Mesenchymal stem cell (in vitro differentiated cells and primary cell): ENCODE measurements at places on chromosomes 6 and 20.

DNA sequence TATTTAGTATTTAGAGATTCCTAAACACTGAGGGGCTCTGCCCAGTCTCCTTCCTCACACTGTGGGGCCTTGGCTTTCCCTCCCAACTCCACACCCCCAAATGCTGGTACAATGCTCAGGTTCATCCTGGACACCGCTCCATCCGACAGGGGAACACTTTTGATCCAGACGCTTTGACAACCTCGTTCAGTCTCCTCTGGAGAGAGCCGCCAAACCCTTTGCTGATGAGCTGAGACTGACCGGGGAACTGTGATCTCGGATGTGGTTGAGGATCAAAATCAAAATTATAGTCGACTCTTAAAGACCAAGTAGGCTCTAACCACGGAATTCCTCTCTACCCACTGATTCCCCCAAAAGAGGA, 38.8 kb upstream of the HLA-E start:
- DNase-seq, result no peak

GRCh38 chr6:20440296-20440695, 38.6 kb downstream of the E2F3 start:
- no peak for DNase-seq

- peak; percentile 78 for DNase-seq
These were observed 2.0 kb upstream of the SLC29A1 start for GRCh38 chr6:44221291-44221960.

DNA sequence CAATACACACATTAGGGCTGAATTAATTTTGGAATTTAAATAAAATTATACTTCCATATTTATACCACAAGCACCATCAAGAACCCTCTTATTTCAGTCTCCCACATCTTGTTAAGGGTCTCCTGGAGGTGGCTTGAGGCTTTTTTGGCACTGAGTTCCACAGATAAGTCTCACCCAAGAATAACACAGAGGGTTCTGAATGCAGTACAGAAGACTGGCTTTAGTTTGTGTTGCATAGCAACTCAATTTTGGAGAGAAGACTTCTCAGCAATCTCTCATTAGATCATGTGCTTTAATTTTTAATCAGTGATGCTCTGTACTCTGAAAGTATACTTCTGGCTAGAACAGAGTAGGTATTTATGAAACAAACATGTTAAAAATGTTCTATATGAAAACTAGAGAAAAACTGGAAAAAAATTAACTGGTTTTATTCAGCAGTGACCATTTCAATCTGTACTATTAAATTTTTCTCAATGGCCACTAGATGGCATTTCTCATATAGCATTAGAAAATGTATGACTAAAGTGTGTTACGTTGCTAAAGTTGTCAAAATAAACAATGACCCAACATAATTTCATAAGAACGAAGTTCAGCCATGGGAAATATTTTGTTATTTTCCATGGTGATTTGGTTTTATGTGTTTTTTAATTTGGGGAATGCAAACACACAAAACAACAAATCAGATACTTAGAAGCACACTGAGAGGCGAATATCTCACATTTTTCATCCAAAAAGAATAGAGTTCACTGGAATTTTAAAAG, 32.7 kb upstream of the MAP7 start:
- peak; percentile 91 for DNase-seq

DNA sequence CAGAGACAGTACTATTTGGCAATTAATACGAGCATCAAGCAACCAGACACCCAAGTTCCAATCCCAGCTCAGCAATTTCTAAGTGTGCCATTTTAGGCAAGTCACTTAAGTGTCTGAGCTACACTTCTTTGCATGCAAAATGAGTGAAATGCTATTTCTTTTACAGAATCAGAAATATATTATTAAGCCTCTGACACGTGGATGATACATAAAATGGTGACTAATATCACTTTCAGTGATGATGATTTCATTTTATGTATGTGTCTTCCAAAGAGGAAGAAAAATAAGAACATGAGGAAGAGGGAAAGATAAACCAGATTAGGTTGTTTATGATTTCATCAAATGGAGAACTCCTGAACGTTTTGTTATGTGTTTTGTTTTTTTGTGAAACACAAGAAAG, 158.6 kb downstream of the TSHZ2 start:
- DNase-seq, result no peak

DNA sequence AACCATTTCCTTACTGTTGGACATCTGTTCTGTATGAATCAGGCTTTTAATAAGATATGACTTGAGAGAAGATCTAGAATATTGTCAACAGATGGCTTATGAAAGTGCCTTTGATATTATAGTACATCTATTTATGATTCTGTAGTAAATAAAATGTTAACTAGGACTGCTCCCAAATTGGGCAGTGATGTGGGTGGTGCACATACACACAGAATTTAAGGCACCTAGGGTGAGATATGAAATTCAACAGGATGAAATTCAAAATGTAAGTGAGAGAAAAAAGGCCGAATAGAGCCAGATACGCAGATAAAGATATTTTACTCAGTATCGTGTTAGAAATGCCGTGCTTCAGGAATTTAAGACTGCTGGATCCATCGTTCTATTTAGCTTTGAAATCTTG, 26.3 kb downstream of the FAM50B start:
- no peak for DNase-seq

DNA sequence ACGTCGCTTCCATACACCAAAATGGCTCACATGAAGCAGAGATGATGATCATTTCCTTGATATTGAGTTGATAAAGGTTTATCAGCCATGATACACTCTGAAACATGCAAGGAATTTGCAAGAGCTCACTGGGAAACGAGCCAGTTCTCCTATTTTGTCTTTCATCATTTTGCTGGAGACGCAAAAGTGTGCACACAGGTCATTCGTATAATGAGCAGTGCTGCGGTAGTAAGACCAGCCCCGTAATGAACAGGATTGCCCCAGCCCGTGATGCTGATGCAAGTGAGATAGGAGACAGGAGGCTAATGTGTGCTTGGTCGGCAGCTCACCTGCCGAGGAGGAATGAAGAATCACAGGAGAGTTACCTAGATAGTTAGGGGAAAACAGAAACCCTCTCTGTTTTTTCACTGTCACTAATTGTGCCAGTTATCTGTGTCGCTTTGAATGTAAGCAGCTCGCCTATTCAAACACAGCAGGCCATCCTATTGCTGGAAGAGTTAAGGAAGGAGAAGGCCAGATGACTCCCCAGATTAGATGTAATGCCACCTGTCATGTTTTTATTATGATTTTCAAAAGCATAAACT, 391.8 kb downstream of the SAMD5 start:
- no peak for DNase-seq
